Caki2 (cell line): ENCODE measurements at places on chromosomes 12 and 14. TPM values are rescaled to one million over a fixed set of nuclear protein-coding genes. Genes with fewer than 3 reads are reported as not detected.
A peak's percentile ranks its signal among the peaks of the same experiment; 100 is the strongest.

DNA sequence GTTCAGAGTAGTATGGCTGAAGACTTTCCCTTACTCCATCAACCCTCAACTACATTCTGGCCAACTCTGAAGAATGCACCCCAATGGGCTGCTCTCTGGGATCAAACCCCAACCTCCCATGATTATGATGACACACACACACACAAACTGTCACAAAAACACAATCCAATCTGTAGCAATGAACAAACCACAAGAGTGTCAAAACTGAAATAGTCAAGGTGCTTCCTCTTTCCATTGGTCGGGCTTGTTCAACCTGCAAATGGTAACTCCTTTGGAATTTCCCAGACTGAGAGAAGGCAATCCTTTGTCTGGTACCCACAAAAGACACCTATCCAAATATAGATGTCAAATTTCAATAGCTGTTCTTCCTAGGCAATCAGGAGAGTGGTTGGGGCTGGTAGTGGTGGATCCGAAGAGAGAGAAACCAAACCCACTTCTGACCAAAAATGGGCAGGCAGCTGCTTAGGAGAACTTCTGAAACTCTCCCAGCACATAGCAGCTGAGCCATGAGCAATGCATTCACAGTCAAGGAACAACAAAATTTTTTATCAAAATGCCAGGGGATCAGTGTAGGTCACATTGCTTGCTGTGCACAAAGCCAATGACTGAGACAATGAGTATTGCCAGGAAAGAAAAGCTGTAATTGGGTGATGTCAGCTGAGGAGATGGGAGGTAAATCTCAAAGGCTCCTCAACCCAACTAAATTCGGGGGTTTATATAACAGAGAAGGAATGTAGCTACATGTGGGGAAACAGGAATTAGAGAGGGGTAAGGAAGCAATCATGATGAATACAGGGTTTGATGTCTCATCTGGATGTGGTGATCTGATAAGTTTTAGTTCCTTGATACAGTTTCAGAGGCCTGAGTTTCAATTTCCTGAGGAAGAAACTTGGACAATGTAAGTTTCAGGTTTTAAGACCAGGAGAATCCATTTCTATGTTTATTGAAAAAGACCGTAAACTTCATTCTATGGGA, 191.4 kb downstream of the KITLG start:
- DNase-seq = no peak

DNA sequence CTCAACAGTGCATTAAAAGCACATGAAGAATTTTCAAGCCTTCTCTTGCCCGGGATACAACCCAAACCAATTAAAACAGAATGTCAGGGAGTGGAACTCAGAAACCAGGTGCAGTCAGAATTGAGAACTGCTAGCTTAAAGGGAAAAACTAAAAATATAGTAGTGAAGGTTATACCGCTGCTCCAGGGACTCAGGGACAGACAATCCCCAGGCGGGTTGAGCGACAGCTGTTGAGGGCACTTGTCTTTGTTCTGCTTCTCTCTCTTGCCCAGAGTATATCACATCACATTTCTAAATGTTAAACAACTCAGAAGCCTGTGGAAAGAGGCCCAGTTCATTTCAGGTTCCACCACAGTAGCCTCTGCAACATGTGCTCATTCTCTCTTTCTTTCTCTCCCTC, 93.1 kb downstream of the SLC5A8 start:
- no peak for DNase-seq

GRCh38 chr14:35046751-35047536, 872 bp downstream of the FAM177A1 start:
- no peak for DNase-seq

Gene TAOK3
- total RNA-seq = 6.5 and 8.5 TPM in 2 replicates

- no peak for DNase-seq
Observed at GRCh38 chr12:77500089-77500488, 330.6 kb upstream of the NAV3 start.

DNA sequence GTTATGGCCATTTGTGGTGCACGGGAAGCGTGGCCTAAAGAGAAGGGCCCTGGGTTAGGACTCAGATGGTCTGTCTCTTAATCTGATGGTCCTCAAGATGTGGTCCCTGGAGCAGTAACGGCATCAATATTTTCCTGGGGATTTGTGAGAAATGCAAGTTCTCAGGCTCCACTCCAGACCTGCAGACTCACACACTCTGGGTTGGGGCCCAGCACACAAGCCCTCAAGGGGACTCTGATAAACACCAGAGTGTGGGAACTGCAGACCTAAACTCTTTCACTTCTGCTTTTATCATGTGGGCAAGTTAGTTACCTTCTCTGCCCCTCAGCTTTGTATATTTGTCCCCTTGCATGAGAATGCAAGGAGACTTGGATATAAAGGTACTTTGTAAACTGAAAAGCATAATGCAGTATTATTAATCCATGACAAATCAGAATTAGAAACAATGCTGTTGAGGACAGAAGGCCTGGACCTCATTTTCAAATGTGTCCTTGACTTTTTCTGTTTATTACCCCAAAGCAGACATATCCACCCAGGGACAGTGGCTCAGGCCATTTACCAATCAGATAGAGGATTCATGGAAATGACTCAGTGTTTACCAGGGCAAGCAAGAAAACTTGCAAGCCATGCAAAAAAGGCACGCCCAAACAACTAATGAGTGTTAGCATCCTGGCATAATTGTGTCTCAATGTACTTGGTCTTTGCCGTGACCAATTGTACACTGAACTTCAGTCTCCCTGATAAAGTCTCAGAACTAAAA, 157.0 kb downstream of the ASCL1 start:
- no peak for DNase-seq

DNA sequence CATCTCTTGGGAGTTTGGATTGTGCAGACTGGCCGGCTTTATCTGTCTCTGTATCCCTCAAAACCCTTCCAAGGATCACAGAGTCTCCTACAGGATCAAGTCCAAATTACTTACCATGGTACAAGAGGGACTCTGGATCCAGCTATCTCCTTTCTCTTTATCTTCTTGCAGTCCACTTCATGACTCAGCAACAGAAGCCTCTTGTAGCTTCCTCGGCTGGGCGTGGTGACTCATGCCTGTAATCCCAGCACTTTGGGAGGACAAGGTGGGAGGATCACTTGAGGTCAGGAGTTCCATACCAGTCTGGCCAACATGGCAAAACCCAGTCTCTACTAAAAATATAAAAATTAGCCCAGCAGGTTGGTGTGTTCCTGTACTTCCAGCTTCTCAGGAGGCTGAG, 189.7 kb downstream of the BCAT1 start:
- no peak for DNase-seq

Gene CMTM5
- total RNA-seq = not detected in 2 replicates

GRCh38 chr14:54175298-54175942, 218.8 kb upstream of the BMP4 start:
- peak; percentile 44 for DNase-seq

DNA sequence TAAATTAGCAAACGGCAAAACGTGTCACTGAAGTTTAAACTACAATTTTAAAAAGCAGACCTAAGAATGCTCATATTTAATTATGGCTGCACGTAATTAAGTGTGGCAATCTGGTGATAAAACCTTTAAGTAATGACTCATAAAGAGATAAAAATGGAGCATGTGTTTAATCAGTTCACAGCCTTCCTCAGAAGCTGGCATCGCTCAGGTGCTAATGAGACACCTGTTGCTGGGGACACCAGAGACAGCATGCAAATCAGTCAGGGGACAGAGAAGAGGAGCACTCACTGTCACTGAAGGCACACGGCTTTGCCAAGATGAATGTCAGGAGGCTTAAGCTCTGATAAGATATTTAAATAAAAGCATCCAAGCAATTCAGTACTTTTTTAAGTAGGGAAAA, 840.3 kb downstream of the GALC start:
- no peak for DNase-seq

Gene OVCH1
- total RNA-seq = not detected in 2 replicates

Gene SLC10A1
- total RNA-seq = not detected in 2 replicates

DNA sequence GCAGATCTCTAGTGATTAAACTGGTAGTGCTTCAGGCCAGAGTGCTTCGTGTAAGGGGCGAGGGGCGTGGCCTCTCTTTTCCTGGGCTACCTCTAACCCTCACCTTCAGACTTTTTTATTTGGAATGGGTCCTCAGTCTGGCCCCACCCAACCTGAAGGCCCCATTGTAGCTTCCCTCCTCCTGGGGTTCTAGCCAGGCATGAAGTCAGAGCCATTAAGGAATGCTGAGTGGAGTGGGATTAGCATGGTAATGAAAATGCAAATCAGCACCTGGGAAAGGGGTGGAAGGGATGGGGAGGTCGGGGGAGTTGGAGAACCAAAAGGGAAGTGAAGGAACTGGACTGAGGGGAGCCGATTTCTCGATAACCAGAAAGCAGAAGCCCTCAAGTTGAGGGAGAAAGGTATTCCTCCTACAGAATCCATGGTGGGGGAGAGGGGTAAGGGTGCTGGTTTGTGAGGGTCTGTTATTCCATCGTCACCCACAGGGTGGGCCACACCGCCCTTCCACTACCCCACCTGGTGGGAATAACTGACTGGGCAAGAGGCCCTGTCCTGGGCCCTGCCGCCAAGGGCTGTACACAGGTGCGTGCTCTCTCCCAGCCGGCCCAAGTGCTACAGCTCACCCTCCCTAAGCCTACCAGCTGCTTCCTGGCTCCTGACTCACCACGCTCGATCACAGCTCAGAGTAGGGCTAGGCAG, 14.1 kb downstream of the ZFHX2 start:
- DNase-seq = no peak

DNA sequence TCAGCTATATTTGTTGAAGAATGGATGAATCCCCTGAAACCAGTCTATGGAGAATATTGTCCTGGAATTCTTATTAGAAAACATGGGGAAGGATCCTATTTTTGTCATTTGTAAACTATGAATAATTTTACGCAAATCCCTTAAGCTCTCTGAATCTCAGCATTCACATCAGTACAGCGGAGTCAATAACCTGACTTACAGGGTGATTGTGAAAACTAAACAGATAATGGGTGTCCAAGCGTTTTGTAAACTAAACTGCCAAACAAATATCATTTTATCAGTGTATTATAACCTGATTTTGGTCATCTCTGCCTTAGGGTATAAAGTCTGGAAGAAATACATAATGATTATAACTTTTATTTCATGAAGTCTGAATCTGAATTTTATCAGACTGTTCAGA, 10.0 kb downstream of the ART4 start:
- DNase-seq = no peak

DNA sequence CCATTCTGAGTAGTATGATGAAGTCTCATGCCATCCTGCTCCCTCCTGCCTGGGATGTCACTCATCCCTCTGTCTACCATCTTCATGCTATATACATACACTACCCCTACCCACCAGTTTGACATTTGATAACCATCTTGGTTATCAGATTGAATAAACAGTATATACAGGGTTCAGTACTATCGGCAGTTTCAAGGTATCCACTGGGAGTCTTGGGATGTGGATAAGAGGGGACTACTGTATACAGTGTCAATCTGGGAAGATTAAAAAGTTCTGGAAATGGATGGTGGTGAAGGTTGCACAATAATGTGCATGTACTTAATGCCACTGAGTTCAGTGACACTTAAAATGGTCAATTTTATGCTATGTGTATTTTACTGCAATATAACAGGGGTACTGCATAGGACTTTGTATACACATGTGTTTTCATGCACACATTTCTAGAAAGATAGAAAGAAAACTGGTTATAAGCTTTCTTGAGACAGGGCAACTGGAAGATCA, 22.1 kb downstream of the SPPL3 start:
- no peak for DNase-seq

Gene GAS2L3
- 16.3 and 25.8 TPM in 2 replicates for total RNA-seq

Gene KRT73
- total RNA-seq = 0.51 TPM in 1 of 2 replicates, not detected in the other

GRCh38 chr14:87879389-87879788, 113.6 kb downstream of the GALC start:
- DNase-seq = no peak

GRCh38 chr14:71388336-71388735, 481.1 kb downstream of the PCNX1 start:
- no peak for DNase-seq

DNA sequence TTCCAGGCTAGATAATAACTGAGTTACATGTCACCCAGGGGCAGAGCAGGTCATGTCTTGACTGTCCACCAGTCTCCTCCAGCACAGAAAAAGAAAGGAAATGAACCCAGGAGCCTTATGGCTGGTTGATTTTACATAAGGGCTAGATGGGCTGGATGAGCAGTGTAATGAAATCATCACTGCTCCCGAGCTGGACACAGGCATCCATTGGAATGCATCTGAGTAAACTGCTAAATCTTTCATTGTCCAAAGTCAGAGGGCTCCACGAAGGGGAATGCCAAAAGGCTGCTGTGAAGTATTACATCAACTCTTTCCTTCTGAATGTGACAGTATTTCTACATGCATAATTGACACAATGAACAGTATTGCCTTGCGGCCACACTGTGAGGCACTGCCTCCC, 30.1 kb upstream of the TSPAN11 start:
- peak; percentile 73 for DNase-seq

- DNase-seq = no peak
Observed at GRCh38 chr12:127358888-127359287, 908.1 kb upstream of the TMEM132C start.

Gene DTD2
- total RNA-seq = 21.2 and 40.4 TPM in 2 replicates

- DNase-seq = no peak
Observed at GRCh38 chr14:77040741-77041653, 12.5 kb upstream of the IRF2BPL start.

- no peak for DNase-seq
Observed at GRCh38 chr12:51669271-51669670, 78.2 kb downstream of the SCN8A start.

GRCh38 chr14:91906374-91906773, 39.0 kb upstream of the TC2N start:
- no peak for DNase-seq

- DNase-seq = no peak
Observed at GRCh38 chr12:115452751-115453281, 768.8 kb upstream of the TBX3 start.

DNA sequence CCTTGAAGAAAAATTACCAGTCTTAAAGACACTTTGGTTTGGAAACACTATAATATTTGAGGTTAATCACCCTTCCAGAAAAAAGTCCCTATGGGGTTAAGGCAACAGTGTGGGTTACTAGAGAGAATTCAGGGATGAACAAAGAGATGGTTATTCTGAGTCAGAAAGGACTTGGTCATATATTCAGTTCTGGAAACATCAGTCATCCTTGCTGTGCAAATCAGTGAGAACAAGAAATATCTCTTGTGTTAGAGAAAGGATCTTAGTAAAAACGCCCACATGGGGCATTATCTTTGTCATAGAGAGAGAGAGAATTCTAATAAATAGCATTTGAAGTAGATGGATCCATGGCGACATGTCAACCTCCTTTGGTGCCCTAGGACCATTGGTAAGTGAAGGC, 59.4 kb upstream of the E2F7 start:
- no peak for DNase-seq

DNA sequence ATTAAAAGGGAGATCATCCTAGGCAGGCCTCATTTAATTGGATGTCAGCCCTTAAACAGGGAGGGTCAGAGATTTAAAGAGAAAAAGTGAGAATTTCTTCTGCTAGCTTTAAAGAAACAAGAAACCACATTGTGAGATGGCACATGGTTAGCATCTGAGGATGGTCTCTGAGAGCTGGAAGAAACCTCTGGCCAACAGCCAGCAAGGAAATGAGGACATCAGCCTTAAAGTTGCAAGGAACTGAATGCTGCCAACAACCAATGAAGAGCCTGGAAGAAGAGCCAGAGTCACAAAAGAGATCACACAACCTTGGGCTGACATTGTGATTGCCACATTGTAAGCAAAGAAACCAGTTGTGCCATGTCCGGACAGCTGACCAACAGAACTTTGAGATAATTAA, 17.5 kb upstream of the FAR2 start:
- DNase-seq = no peak
